ENCODE measurements at places on chromosomes 16 and 17.

- H3K27me3 ChIP-seq: no peaks in the 10 kb centered on the region
- no peaks in the 10 kb centered on the region for H3K36me3 ChIP-seq
These were observed 43.2 kb downstream of the RAI1 start for GRCh38 chr17:17724307-17725010.

DNA sequence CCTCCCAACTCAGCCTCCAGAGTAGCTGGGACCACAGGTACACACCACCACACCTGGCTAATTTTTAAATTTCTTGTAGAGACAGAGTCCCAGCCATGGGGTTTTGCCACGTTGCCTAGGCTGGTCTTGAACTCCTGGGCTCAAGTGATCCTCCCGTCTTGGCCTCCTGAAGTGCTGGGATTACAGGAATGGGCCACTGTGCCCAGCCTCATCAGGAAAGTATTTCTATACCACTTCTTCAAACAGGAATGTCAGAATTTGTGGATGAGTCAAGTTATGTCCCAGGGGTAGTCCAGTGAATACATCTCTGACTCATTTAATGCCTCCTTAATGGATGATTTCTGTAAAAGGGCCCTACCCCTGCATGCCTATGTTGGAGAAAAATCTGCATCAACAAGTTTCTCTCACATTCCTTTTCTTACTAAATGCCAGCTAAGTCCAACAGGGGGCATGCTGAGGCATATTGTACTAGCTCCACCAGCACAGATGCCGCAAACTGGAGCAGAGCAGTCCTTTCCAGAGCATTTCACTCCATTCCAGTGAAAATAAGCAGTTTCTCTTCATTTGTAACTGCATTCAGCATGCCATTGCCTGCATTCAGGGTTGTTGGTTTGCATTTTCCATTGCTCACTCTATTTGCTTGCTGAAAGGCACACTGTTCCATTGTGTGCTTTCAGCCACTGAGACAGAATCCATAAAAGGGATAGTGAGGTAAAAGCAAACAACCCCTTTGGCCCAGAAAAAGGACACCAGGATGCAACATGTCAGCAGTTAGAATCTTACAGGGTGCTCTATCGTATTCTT lies 5.3 kb upstream of the CAVIN1 start:
- no peaks in the 10 kb centered on the region for H3K4me1 ChIP-seq
- no peaks in the 10 kb centered on the region for H3K27me3 ChIP-seq
- no peak overlapping the region for H3K4me3 ChIP-seq

GRCh38 chr16:56988161-56988947 lies 1.0 kb upstream of the NLRC5 start:
- H3K27ac ChIP-seq: peak overlapping the region; percentile 94
- H3K4me3 ChIP-seq: peak overlapping the region; percentile 84
- H3K36me3 ChIP-seq: no peaks in the 10 kb centered on the region
- DNase-seq: no peak

DNA sequence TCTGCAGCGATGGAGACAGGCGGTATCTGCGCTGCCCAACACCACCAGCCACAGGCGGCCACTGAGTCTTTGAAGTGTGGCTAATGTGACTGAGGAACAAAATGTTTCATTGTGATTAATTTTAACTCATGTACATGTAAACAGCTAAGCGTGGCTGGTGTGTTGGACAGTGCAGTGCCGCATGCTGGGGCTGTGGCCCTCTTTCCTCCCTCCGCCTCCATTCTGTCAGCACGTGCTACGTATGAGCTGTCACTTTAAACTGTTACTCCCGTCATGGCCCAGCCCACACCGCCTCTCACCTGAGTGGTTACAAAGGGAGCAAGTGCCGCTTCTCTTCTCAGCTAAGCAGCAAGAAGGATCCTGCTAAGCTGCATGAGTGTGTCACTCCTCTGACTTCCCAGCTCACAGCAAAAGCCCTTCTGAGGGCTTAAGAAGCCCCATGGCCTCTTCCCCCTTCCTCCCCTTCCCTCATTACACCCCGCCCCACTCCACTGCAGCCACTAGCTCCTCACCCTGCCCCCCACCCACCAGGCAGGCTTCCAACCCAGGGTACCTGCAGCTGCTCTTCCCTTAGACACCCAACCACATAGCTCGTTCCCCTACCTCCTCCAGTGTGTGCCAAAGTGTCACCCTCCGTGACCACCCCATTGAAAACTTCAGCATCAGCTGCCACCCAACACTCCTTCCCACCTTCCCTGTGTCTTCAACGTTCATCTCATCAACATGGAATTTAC lies 15.0 kb downstream of the HASPIN start:
- H3K4me3 ChIP-seq: no peak overlapping the region
- no peaks in the 10 kb centered on the region for H3K36me3 ChIP-seq
- no peaks in the 10 kb centered on the region for H3K4me1 ChIP-seq
- H3K27me3 ChIP-seq: no peaks in the 10 kb centered on the region

- H3K27me3 ChIP-seq: no peaks in the 10 kb centered on the region
- DNase-seq: no peak
- H3K36me3 ChIP-seq: no peaks in the 10 kb centered on the region
- no peaks in the 10 kb centered on the region for H3K4me1 ChIP-seq
- no peak overlapping the region for H3K27ac ChIP-seq
- H3K4me3 ChIP-seq: no peak overlapping the region
These were observed 13.5 kb downstream of the SOX8 start for GRCh38 chr16:995087-995486.

DNA sequence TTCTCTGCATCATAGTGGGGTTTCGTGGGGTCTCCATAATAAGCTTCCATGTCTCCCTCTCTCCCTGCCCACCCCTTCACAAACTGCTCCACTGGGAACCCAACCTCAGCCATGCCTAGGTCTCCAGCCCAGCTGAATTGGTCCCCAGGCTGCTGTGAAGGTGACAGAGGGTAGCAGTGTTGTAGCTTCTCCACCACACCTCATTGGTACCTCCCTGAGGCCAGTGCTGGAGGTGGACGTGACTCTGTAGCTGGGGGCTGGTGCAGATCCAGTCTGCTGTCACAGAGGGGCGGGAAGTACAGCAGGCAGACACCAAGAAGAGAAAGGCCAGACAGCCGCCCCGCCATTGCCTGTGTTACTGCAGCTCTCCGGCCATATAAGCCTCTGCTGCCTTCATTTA lies 82.1 kb downstream of the OR1D5 start:
- peak; percentile 5 for DNase-seq
- H3K4me3 ChIP-seq: no peak overlapping the region
- no peaks in the 10 kb centered on the region for H3K36me3 ChIP-seq
- no peak overlapping the region for H3K27ac ChIP-seq
- no peaks in the 10 kb centered on the region for H3K27me3 ChIP-seq

GRCh38 chr17:73747221-73748002 lies 103.2 kb upstream of the SDK2 start:
- DNase-seq: no peak
- no peaks in the 10 kb centered on the region for H3K4me1 ChIP-seq
- H3K27ac ChIP-seq: no peak overlapping the region
- no peaks in the 10 kb centered on the region for H3K36me3 ChIP-seq
- H3K27me3 ChIP-seq: no peaks in the 10 kb centered on the region
- H3K4me3 ChIP-seq: no peak overlapping the region

DNA sequence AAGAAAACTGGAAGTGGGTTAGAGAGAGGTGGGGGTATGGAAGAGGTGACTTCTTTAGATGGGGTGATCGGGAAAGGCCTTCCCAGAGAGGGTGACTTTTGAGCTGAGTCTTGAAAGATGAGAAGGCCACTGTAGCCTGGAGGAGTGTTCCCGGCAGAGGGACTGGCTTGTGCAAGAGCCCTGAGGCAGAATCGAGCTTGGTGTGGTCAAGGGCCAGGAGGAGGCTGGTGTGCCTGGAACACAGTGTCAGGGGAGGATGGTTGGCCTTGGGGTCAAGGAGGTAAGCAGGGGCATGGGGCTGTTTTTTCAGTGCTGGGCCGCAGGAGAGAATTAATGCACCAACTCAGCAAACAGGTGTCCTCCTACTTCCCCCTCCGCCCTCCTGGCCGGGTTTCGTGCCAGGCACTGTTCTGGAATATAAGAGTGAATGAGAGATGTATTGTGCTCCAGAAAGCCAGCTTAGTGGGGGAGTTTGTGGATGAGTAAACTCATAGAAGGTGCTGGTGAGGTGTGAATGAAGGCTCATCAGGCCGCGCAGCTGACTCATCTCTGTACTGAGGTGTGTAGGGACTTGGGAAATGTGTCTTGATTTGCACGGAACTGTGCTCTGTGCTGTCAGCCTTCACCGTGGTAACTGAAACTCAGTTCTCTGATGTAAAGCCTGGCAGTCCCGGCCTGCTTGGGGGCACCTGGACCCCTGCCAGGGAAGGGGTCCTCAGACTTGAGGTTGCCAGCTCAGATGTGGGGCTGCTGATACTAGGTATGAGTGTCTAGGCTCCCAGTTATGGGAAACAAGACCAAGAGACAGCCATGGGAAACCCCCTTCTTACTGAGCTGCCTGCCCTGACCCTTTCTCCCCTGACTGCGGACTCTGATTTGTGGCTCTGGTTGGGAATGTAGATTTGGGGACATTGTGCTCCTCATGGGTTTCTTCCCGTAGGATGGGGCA lies 15.3 kb downstream of the KSR1 start:
- H3K36me3 ChIP-seq: no peaks in the 10 kb centered on the region
- no peak for DNase-seq
- no peak overlapping the region for H3K4me3 ChIP-seq
- no peaks in the 10 kb centered on the region for H3K27me3 ChIP-seq

DNA sequence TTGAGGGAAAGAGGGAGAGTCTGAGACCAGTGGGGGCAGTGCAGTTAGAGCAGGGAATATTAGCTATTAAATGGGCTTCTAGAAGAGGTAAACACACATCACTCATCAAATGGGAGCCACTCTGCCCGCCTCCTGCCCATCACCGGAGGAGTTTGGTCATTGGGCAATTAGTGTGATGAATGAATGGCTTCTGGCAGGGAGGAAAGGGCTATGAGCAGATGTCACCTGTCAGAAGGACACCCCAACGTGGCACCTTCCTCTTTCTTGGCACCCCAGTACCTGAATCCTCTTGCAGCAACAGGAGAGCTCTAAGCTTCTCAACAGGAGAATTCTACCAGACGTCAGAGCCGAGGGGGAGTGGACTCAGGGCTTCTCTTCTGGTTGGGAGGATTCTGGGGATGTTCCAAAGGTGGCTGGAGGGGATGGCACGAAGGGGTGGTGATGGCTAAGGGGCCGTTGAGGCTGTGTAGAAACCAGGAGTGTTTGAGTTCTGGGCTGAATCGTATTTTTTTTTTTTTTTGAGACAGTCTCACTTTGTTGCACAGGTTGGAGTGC lies 11.0 kb downstream of the C1QTNF1 start:
- no peak overlapping the region for H3K27ac ChIP-seq
- H3K4me1 ChIP-seq: no peaks in the 10 kb centered on the region
- DNase-seq: no peak
- no peak overlapping the region for H3K4me3 ChIP-seq
- H3K36me3 ChIP-seq: no peaks in the 10 kb centered on the region
- H3K27me3 ChIP-seq: no peaks in the 10 kb centered on the region

DNA sequence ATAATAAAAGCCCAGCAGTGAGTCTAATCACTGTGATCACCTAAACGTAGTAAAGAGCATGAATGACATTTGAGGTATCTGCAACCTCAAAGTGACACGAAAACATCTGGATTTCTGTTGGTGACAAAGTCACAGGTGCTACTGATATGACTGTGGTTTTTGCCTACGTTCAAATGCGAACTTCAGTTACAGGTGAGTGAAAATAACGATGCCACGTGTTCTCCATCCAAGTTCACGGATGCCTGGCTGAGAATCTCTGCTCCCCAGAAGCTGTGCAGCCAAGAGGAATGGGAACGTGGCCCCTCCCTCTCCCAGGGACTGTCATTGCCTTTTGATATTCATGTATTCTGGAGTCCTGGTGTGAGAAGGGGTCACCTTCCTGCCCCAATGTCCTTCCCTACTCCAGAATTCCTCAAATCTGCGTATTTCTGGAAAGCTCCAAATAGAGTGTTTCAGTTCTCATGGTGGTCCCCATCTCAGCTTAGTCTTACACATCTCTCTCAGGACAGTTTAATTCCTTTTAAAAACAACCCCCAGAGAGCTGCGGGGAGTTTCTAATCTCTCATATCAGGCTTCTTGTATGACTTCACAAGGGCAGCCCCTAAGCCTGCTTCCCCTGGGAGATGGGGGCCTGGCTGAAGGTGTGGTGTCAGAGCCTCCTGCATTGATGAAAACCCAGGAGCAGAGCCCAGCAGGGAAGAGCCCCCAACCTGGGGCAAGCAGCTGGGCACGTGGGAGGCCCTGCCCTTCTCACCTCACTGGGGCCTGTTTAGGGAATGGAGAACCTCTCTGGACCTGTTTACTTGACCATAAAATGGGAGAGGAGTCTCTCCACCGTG lies 25.8 kb downstream of the PIK3R5 start:
- H3K27me3 ChIP-seq: no peaks in the 10 kb centered on the region
- no peaks in the 10 kb centered on the region for H3K36me3 ChIP-seq
- H3K4me3 ChIP-seq: no peak overlapping the region
- H3K27ac ChIP-seq: no peak overlapping the region
- no peaks in the 10 kb centered on the region for H3K4me1 ChIP-seq

DNA sequence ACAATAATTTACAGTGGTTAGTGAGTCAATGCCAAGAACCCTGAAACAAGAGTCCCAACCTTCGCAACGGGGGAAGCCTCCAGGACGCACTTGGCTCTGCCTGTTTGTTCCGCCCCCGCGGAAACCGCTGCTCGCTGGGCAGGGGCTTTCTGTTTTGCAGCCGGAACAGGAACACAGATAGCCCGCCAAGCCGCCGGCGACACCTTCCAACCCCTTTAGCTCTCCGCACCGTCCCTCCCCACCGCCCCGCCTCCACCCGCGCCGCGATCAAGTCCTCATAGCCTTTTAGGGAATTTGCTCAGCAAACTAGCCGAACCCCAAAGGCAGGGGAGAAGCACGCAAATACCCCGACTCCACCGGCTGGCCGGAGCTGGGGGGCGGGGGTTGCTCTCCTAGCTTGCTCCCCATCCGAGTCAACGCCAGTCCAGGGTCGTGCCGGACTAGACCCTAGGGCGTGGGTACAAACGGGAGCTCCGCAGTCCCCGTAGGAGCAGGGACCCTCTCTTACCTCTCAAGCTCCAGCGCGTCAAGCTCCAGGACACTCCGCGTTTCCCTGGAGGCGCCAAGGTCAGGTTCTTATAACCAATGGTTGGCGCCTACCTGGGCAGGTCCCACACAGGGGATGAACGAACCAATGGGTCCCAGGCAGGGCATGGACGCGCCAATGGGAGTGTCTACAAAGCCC lies at the start of gene SLFN13:
Gene SLFN13, minus strand, starts transcription at position 553 of the 685 bp plus-strand sequence. CDS start 3,086 bp downstream, outside the sequence.
- peak; percentile 54 for DNase-seq
- peaks cover 11% of the 10 kb centered on the region for H3K27me3 ChIP-seq
- H3K4me1 ChIP-seq: no peaks in the 10 kb centered on the region
- H3K27ac ChIP-seq: peak within 1 kb of the TSS; percentile 50

- no peaks in the 10 kb centered on the region for H3K27me3 ChIP-seq
- DNase-seq: no peak
- H3K4me3 ChIP-seq: no peak overlapping the region
- H3K4me1 ChIP-seq: no peaks in the 10 kb centered on the region
- no peak overlapping the region for H3K27ac ChIP-seq
- H3K36me3 ChIP-seq: no peaks in the 10 kb centered on the region
These were observed 41.2 kb upstream of the HAPSTR1 start for GRCh38 chr16:9050102-9050830.

- H3K4me3 ChIP-seq: no peak overlapping the region
- no peak overlapping the region for H3K27ac ChIP-seq
- no peaks in the 10 kb centered on the region for H3K4me1 ChIP-seq
- no peak for DNase-seq
- H3K27me3 ChIP-seq: peaks cover 19% of the 10 kb centered on the region
- H3K36me3 ChIP-seq: no peaks in the 10 kb centered on the region
These were observed 98.5 kb downstream of the SOX9 start for GRCh38 chr17:72219137-72219823.

- no peak for DNase-seq
- H3K36me3 ChIP-seq: no peaks in the 10 kb centered on the region
- no peaks in the 10 kb centered on the region for H3K27me3 ChIP-seq
- no peaks in the 10 kb centered on the region for H3K4me1 ChIP-seq
These were observed 27.5 kb downstream of the MPG start for GRCh38 chr16:105521-105920.

Data from uterus (tissue), 4 donors.